ENCODE measurements at places on chromosomes 13 and 19. TPM values are rescaled to one million over a fixed set of nuclear protein-coding genes. Genes with fewer than 3 reads are reported as not detected.
A peak's percentile ranks its signal among the peaks of the same experiment; 100 is the strongest.

- no peak for DNase-seq
These were observed 535 bp downstream of the CDKN2D start for GRCh38 chr19:10568062-10568825.

DNA sequence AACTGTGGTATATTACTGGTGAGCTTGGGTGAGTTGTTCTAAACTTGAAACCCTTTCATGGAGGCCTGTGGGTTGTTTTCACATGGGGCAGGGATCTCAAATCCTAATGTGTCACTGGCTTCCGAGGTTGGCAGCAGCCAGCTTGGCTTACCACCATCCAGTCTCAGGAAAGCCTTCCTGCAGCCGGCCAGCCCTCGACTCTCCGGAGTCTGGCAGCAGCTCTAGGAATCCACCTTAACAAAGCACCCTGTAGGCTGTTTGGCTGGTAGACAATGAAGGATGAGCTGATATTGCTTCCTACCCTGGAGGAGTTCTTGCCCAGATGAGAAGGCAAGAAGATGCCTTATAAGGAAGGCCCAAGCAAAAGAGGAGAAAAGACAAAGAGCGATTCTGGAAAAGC, 188.3 kb downstream of the KLF12 start:
- no peak for DNase-seq

GRCh38 chr13:33723772-33724435, 94.0 kb upstream of the RFC3 start:
- peak; percentile 83 for DNase-seq

Gene RUVBL2
- 122 TPM for total RNA-seq

Gene CCDC169
- 0.38 TPM for total RNA-seq

DNA sequence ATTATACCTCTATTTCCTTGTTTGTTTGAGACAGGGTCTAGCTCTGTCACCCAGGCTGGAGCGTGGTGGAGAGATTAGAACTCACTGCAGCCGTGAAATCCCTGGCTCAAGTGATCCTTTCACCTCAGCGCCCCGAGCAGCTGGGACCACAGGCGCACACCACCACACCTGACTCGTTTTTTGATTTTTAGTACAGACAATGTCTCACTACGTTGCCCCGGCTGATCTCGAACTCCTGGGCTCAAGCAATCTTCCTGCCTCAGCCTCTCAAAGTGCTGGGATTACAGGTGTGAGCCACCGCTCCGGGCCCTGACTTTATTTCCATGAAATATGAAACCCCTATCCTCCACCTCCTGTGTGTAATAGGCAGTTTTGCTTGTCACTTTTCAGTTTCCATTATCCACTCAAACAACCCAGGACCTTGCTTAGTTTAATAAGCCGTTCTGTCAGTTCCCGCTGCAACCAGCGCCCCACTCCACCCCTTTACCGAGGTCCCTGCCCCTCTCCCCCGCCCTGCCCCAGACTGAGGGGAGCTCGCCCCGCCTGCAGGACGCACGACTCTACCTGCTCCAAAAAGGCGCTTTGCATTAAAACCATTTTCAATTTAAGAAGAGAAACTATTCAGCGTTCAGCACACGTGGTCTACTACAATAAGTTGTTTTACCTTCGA, 16.9 kb downstream of the ZNF816 start:
- no peak for DNase-seq

Gene GRK1
- total RNA-seq = not detected

DNA sequence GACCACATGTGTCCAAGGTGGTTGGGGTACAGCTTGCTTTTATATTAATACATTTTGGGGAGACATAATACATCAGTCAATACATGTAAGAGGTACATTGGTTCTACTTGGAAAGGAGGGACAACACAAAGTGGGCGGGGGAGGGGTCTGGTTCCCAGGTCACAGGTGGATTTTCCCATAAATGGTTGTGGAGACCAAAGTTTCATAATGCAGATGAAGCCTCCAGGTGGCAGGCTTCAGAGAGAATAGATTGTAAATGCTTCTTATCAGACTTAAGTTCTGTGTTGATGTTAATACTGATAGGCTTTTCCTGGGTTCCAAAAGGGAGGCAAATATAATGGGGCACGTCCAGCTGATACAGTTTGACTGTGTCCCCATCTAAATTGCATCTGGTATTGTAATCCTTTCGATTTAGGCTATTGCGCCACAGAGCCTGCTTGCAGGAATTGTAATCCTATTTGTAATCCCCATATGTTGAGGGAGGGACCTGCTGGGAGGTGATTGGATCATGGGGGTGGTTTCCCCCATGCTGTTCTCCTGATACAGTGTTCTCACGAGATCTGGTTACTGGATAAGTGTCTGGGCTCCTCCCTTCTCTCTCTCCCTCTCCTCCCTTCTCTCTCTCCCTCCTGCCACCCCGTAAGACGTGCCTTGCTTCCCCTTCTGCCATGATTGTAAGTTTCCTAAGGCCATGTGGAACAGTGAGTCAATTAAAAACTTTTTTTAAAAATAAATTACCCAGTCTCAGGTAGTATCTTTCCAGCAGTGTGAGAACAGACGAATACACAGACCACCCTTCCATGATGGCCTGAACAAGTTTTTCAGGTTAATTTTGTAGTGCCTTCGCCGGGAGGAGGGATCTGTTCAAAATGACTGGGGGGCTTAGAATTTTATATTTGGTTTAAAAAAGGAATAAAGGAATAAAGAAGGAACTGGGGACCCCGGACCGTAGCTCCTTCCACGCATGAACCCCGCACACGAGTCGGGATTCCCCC, 44.9 kb downstream of the ZNF823 start:
- peak; percentile 85 for DNase-seq

- no peak for DNase-seq
These were observed 7.6 kb upstream of the EGLN2 start for GRCh38 chr19:40791349-40791748.

- DNase-seq = no peak
These were observed 744.1 kb downstream of the UQCRFS1 start for GRCh38 chr19:28468701-28469459.

DNA sequence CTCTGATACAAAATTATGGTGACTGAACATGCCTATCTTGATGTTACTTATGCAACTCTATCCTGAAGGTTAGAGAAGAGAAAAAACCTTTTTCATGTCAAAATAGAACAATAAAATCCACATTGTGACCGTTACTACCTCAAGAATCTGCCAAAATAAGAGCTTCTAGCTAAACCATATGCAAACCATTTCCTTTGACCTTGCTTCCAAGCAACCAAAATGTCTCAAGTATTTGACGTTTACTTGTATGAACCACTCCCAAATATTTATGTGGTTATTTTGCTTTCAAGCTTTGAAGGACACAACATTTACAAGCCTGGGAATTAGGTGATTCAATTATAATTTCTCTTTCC, 13.9 kb downstream of the FOXO1 start:
- no peak for DNase-seq

GRCh38 chr13:59531571-59532091, 632.1 kb downstream of the DIAPH3 start:
- DNase-seq = peak; percentile 3

- DNase-seq = no peak
These were observed at the start of gene C19orf81 for GRCh38 chr19:50649433-50650391. Gene C19orf81 (plus strand): TSS chr19:50649445. CDS start chr19:50649445, 0 bp downstream.

DNA sequence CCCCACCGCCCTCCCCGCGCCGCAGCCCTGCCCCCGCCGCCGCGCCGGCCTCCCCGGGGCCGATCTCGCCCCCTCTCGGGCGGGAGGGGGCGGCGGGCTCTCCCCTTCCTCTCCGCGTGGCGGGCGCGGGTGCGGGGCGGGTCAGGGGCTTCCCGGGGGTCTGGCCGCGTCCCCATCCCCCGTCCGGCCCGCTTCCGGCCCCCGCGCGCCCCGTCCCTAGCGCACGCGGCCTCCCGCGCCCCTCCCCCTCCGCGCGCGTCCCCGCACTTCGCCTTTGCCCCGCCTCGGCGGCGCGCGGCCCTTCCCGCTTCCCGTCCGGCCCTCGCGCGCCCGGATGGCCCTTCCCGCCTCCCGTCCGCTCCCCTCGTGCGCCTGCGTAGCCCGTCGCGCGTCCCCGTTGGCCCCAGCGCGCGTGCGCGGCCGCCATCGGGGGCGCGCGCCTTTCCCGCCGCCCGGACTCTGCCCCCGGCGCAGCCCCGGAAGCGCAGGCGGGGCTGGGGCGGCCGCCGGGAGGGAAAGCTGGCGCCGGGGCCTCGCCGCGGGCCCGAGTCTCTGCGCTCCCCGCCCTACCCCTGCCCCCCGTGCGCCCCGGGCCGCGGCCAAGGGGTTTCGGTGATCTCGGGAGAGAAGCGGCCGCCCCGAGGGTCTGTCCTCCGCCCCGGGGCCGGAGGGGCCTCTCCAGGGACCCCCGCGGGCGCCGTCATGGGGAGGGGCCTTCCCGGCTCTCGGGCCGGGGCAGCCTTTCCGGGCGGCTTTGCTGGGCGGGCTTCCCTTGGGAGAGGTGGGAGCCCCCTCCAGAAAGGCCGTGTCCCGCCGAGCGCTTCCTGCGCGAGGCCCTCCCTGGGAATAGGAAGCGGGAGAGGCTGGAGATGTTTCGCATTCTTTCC, 519 bp downstream of the PTBP1 start:
- peak; percentile 78 for DNase-seq

DNA sequence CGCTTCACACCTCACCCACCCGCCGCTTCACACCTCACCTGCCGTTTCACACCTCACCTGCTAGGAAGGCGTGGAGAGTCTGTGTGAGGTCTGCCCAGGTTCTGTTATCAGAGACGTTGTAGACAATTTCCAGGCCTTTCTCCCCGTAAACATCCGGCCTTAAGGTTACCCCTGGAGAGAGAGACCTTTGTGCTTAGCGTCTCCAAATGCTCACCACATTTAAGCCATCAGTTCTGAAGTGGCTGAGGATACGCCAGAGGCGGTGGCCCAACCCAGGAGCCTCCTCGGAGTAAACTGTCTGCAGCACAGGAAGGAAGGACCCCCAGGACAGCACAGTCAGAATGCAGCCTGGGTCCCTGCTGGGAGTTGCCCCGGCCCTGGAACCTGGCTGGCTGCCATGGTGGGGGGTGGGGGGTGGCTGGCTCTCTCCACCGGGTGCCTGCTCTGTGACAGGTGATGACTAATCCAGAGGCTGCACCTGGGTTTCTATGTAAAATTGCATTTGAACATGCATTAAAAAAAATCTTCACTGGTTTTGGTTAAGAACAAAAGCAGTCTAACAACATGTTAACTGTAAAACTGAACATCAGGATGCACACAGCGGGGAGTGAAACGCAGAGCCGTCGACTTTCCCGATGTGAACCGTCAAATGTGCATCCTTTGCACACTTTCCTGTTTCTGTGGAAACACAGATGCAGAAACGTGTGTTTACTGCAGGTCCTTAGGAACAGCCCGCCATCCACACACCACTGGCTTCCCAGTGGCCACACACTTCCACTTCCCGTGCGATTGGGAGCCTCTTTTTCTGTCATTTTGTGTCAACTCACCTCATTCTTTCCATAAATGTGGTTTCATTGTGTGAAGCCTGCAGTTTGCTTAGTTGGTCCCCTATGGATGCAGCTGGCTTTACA, 4.5 kb downstream of the ATP4B start:
- no peak for DNase-seq

Gene NLRP5
- total RNA-seq = not detected

DNA sequence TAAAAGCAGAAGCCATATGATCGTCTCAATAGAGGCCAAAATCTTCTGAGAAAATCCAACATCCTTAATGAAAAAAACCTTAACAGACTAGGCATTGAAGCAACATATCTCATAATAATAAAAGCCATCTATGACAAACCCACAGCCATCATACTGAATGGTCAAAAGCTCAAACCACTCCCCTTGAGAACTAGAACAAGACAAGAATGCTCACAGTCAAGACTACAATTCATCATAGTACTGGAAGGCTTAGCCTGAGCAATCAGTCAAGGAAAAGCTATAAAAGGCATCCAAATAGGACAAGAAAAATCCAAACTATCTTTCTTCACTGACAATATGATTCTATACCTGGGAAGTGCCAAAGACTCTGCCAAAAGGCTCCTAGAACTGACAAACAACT, 2668.2 kb upstream of the PCDH20 start:
- no peak for DNase-seq
